ENCODE measurements at places on chromosomes 4 and X.

DNA sequence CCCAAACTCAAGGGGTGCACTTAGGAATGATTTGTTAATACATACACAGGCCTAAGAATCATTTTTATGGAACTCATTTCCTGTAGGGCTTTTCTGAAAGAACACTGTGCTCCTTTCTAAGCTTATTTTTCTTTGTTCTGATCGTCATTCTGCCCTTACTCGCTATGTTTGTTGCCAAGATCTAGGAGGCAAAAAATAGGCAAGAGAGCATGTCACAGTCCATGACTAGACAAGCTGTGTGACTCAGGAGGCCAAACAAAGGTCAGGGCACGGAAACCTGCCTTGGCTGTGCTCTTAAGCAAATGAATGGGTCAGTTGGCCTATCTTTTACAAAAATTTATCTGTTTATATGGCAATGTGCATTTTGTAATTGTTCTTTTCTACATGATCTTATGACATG, 42.5 kb upstream of the C1GALT1C1 start:
- no peak for DNase-seq

DNA sequence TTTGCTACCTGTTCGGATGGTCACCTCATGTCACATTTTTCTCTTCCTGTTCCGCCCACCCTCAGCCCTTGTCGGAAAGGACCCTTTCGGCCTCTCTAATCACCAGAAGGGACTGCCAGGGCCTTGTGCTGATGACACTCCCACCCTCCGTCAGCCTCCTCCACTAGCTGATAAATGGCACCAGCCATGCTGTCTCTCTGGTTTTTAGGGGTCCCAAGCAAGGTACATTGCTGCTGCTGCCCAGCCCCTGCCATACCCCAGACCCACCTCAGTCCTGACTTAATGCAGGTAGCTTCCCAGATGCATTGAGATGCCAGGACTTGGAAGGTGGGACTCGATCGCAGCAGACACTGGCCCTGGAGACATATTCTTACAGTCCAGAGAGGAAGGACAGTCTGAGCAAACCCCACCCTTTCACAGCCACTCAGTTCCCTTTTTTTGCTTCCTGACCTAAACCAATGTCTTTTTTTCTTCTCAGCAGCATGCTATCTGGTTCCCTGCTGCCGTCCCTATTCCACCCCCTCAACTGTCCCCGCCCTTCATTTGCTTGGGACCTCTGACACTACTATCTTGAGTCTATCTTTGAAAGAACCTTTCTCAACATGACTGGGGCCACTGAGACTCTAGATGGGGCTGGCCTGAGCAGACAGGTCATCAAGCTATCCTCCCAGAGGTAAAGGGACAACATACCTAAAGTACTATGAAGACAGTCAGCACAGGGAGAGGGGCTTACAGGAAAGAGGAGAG, at the start of gene BTK:
Gene BTK, minus strand, starts transcription at position 397 of the 747 bp plus-strand sequence. CDS start 10,907 bp downstream, outside the sequence.
- DNase-seq, result no peak

DNA sequence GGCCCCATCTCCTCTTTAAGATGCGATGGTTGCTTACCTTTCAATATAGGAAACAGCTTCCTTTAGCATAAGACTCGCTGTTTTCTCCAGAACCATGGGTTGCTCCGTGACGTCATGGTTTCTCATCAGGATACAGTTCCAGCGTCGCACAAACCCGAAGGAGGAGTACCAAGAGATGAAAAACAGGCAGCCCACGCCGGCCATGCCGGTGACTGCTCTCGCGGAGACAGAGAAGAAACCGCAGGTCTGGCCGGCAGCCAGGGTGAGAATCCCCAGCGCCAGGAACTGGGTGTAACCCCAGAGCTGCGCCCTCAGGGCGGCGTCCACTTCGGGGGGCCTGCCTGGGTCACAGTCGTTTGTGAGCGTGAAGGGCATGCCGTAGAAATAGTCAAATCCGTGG, 11.4 kb downstream of the ARSD start:
- no peak for DNase-seq

- DNase-seq, result no peak
Observed at GRCh38 chr4:171348090-171348489, 465.1 kb upstream of the GALNTL6 start.

DNA sequence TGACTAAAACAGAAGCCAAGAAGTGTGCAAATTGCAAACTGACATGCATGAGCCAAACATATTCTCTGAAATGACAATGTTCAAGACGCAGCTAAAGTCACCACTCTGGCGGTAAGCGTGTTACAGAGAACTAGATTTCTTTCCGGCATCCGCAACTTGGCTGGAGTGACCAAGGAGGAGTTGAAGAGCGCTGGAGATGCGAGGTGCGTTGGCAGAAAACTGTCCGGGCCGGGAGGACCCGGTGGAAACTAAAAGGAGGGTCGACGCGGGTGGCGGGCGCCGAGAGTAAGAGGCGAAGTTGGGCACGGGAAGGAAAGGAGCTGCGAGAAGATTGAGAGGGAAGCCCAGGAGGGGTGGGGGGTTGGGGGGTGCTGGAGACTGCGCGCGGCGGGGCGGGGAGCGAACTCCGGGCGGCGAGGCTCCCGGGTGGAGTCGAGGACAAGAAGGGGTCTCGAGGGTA, 807 bp downstream of the SEL1L3 start:
- no peak for DNase-seq

DNA sequence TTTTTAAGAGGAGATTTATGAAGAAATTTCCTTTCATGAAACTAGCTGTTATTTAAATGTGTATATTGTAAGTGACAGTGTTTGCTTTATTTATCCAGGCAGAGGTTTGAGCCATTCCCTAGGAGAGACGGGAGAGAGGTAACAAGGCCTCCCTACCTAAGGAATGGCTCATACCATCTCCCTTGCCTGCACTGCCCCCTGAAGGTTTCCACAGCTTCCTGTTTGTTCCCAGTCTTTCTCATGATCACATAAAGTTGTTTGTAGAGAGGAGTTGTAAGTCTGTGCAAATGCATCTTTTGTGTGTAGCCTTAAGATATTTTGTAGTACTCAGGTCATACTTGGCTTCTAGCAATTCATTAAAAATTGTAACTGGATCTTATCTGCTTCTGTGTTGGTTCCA, 1504.5 kb upstream of the PCDH10 start:
- no peak for DNase-seq

GRCh38 chrX:41043196-41043595, 42.0 kb upstream of the USP9X start:
- no peak for DNase-seq

DNA sequence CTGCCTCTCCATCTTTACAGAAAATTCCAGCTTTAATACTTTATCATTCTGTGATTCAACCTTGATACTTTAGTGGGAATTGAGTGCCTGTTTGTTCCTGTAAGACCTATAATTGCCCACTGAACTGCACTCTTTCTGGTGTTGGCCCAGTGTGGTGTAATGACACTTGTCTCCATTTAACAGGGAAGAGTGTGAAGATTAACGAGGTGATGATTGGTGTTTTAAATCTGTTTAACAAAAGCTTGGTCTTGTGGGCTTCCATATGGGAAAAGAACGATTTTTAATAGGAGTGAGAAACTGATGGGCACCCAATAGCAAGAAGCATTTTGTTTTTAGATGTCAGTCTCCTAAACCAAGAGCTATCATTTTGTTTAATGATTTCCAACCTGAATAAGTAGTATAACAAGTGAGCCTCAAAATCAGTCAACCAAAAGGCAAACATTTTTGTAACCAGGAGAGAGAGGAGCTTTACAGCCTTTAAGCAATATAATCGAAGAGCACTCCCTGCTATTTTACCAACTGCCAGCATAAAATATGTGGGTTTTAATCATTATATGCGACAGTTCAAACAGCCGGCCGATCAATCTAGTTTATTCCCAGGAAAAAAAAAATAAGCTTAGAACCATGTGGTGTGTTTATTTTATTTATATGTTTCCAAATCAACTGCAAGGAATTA, 50.2 kb downstream of the SUPT20HL1 start:
- no peak for DNase-seq

GRCh38 chrX:1212532-1212931, at the start of gene CRLF2:
Gene CRLF2 (minus strand): TSS chrX:1212649. CDS start chrX:1212634, 15 bp downstream.
- no peak for DNase-seq

DNA sequence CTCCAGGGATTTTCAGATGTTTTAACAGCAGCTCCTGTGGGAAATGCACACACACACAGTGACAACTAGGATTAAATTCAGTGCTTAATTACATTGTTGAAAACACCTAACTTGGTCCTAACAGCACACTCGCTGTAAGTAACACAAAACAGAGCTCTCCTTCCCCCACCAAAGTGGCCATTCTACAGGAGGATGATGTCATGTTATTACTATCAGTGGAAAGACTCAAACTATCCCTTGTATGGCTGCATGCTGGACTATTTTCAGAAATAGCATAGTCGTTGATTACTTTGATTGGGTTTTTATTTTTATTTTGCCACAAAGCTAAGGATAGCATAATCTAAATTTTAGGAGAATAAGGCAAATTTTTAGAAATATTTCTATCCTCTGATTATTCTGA, 406.3 kb downstream of the SPRY1 start:
- DNase-seq, result no peak

GRCh38 chr4:2882341-2882740, 38.7 kb downstream of the ADD1 start:
- no peak for DNase-seq

DNA sequence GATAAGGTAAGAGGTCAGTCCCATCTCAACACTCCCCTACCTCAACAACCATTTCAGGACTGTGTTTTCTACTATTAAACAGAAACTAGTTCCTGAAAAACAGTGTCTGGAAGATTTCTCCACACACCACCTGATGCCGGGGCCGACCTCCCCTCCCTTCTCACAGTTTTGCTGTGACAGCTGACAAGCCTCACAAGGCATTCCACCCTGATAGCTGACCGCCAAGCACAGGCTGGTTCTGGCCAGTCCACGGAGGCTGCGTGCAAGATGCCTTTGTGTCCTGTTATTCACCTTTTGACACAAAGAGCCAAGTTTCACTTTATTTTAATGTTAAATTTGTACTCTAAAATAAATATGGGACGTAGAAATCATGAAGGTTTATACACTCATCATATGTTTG, 758.6 kb downstream of the PDHA2 start:
- no peak for DNase-seq

DNA sequence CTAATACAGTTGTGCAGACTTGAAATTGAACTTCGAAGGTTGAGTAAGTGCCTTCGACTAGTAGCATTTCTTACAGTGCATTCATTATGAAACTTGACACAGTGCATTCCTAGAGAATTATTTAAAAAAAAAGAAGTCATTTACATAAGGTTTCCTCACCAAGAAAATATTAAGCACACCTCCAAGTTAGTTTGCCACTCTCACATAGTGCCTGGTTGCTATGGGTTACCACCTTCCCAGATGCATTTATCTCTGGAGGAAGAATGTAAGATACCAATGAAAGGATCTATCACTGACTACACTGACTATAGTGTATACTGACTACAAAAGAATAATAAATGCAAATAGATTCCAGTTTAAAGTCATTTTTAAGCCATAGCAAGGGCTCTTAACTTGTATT, 311.9 kb upstream of the RASGEF1B start:
- no peak for DNase-seq

GRCh38 chr4:153509724-153510123, 43.6 kb downstream of the TMEM131L start:
- DNase-seq, result no peak

DNA sequence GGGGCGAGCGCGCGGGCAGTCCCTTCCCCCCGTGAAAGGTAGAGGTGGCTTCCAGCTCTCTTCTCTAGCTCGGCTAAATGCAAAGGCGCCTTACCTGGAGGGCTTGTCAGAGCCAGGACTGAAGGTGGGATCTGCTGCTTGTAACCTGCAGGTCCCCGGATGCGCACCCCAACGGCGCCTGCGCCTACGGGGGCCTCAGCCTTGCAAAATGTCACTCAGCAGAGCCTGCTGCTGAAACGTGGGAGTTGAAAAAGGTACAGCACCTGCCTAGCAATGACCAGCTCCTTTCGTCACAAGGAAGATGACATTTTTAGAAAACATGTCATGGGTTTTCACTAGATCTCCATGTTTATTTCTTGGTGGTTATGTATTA, 583 bp downstream of the ABHD18 start:
- peak; percentile 61 for DNase-seq
